Stimulated activated CD4-positive, alpha-beta T cell treated with anti-CD3 and anti-CD28 coated beads, Interleukin-2, amount 100 ng/mL, for 48 hours (primary cell): ENCODE measurements at places on chromosomes 1 and 21.

GRCh38 chr1:207017615-207018559 is 14.7 kb downstream of the C1orf116 start:
- no peak for DNase-seq

GRCh38 chr1:65090406-65090805 is 57.6 kb upstream of the AK4 start:
- no peak for DNase-seq

GRCh38 chr1:7003676-7004075 is 218.4 kb downstream of the CAMTA1 start:
- DNase-seq: no peak

DNA sequence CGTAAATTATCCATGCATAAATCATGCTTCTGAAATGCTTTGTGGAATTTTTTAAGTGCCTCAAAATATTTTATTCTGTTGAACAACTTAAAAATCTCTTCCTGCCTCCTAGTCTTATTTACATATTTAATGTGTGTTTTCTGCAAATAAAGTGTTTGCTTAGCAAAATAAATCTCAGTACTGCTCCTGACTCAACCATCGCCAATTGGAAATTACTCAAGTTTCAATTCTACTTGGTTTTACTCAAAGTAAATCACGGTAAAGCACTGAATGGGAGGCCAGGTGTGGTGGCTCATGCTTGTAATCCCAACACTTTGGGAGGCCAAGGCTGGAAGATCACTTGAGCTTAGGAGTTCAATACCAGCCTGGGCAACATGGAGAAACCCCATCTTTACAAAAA is 152.2 kb upstream of the NR5A2 start:
- DNase-seq: no peak

DNA sequence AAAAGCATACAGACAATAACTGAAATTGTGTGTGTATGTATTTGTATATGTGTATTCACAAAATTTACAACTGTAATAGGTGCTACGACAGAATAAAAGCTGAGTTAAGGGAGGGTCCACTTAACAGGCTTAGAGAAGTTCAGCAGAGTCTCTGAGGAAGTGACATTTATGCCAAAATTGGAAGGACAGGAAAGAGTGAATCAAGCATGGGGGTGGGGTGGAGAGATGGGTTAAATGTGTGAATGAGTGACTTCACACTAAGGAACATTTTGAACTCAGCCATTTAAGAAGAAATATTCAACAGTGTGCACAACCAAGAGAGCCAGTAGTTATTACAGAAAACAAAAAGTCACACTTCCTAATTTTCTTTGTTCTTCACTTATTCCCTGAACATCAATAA is 53.8 kb upstream of the RGS1 start:
- no peak for DNase-seq

- DNase-seq: no peak
These were observed 20.7 kb downstream of the PARS2 start for GRCh38 chr1:54743416-54744226.

- no peak for DNase-seq
These were observed 3.5 kb downstream of the WLS start for GRCh38 chr1:68228851-68229250.

DNA sequence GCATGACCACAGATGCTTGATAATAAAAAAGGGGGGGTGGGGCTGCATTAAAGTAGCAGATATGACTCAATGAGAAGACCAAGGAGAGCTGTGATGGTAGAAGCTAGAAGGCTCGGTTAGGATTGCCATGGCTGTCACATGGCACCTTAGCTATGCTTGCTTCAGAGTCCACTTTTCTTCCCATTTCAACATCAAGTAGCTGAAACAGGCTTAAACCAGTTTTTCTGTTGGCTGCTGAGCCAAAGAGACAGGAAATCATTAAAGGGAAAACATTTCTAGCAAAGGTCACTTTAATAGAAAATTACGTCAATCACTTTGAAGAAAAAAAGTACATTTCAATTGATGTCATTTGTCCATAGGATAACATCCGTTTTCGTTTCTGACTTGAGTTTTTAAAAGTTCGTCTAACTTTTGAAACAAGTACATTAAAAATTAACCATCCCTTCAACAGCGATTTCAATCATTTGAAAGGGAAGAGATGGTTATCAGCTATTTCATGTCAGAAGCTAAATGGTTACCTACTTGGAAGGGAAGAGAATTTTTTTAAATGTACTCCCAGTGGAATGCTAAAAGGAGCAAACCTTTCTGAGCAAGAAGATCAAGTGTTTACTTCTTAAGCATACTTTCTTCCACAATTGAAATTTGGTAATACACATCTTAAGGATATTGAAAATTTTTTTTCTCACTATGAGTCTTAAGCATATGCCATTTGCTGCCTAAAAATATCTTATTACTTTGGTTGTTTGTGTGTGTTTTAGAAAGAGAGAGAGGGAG is 488.1 kb upstream of the PRMT6 start:
- DNase-seq: no peak

- no peak for DNase-seq
These were observed 19.1 kb upstream of the CD101 start for GRCh38 chr1:116982319-116983004.
